ENCODE measurements at places on chromosomes 16 and 17. TPM values are rescaled to one million over a fixed set of nuclear protein-coding genes. Genes with fewer than 3 reads are reported as not detected.

- peak; percentile 99 for DNase-seq
Observed at GRCh38 chr16:51431517-51432241, 280.6 kb upstream of the SALL1 start.

- DNase-seq, result no peak
Observed at GRCh38 chr16:27779641-27780164, 229.8 kb downstream of the KATNIP start.

- DNase-seq, result peak; percentile 66
Observed at GRCh38 chr17:55577687-55578086, 66.4 kb upstream of the SMIM36 start.

CAPNS2 gene
- total RNA-seq, result 0.60 TPM

KIF18B gene
- total RNA-seq, result 7.6 TPM

SHCBP1 gene
- 56.6 TPM for total RNA-seq

Data from RPMI7951 (cell line).